Activated T-cell treated with anti-CD3 and anti-CD28 coated beads, Interleukin-2, amount 50 U/mL, for 72 hours (primary cell): ENCODE measurements at places on chromosomes 6 and 20. TPM values are rescaled to one million over a fixed set of nuclear protein-coding genes. Genes with fewer than 3 reads are reported as not detected.
A peak's percentile ranks its signal among the peaks of the same experiment; 100 is the strongest.

GPR63 gene
- 1.8 TPM for total RNA-seq

SFT2D1 gene
- total RNA-seq = 39.4 TPM

TMEM200A gene
- total RNA-seq = 0.67 TPM

PXDC1 gene
- 0.94 TPM for total RNA-seq

FAM210B gene
- total RNA-seq = 4.6 TPM

DNA sequence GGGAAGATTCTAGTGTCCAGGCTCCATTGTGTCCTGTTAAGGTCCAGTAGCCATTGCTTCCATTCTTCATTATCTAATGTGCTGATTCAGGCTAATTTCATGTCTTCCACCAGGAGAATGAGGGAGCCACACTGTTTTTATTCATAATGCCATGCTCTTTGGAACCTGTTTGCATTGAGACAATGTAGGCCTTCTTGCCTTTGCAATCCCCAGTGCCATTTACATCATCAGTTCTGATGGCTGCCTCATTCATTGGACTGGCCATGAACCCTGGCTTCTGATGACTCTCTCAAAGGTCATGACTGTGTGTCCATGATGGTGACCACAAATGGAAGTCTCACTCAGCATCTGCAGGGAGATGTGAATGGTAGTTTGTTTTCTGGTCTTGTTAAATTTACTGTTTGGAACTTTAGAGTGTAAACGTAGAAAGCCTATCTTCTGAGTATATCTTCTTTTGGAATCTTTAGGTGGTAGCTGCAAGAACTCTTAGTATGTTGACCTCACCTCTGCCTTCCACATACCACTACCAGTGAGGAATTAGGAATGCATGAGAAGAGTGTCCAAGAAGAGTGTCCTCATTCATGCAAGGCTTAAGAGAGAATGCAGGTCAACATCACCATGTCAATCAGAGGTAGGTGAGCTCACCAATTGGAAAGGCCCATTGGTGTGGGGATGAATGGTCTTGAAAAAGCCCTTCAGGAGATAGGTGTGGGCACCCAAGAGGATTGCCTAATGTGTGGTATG lies 42.9 kb upstream of the ZFP64 start:
- no peak for DNase-seq

DNA sequence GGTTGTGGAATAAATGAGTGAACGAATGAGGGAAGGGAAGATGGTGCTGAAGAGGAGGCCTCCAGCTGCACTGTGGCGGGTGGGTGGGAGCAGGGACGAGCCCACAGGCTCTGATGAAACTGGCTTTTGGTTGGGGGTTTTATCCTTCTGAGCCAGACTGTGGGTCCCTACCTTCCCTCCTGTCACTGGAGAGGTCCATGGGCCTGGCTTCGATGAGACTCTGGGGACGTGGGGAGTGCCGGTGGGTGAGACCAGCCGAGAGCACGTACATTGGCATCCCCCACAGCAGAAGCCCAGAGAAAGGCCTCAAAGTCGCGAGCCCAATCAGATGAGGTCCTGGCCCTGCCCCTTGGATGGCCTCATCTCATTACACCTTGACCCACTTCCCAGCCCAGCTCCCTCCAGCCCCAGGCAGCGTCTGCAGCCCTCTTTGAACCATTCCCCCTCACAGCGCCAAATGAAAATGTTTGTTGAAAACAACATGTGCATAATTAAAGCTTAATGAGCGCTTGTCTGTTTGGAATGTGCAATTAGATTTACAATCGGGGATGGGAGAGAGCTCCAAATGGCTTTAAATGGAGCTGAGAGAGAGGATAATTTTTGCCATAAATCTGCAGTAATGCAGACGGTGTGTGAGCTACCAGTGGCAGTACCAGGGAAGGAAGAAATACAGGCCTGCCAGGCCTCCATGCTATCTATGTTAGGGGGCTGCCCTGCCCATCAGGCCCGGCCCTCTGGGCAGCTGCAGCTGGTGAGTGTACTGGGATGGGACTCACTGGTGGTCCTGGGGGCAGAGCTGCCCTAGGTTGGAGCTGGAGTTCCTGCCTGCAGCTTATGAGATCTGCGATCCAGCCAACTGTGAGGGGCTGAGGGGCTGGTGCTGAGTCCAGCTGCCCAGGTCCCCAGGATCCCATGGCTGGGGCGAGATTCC lies 47.2 kb downstream of the TOX2 start:
- DNase-seq = no peak

GRCh38 chr6:149387779-149388512 lies 12.1 kb upstream of the SUMO4 start:
- no peak for DNase-seq

GRCh38 chr20:24002896-24003295 lies 14.3 kb upstream of the GGTLC1 start:
- DNase-seq = no peak

DNA sequence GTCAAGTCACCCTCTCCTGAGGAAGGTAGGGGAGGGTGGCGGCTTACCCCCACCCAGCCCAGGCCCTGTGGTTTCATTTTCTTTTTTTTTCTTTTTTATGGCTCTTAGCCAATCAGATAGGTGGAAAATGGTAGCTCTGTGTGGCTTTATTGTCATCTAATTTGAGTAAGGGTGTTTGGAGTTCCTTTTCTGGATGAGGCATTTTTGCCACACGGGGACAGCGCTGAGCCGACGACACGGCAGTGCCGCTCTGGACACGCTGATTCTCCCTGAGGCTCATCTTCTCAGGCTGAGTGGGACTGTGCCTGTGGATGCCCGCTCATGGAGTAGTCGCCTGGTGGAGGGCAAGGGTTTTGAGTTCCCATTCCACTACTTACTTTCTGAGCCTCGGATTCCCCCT lies 37.6 kb upstream of the ANGPT4 start:
- no peak for DNase-seq

DNA sequence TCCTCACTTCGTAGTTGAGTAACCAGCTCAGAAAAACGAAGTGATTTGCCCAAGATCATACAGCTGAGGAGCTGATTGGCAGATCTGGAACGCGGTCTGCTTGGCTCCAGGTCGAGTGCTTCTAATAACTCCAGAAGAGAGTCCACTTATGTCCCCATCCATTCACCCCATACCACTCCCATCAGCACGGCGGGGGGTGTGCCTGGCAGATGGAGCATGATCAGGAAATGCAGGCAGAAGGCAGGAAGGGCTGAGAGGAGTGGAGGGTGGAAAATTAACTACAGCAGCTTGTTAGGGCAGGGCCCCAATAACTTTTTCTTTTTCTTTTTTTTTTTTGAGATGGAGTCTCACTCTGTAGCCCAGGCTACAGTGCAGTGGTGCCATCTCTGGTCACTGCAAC lies 15.0 kb downstream of the FITM2 start:
- no peak for DNase-seq

- no peak for DNase-seq
Observed at GRCh38 chr20:52411611-52412010, 220.0 kb upstream of the ZFP64 start.

DNA sequence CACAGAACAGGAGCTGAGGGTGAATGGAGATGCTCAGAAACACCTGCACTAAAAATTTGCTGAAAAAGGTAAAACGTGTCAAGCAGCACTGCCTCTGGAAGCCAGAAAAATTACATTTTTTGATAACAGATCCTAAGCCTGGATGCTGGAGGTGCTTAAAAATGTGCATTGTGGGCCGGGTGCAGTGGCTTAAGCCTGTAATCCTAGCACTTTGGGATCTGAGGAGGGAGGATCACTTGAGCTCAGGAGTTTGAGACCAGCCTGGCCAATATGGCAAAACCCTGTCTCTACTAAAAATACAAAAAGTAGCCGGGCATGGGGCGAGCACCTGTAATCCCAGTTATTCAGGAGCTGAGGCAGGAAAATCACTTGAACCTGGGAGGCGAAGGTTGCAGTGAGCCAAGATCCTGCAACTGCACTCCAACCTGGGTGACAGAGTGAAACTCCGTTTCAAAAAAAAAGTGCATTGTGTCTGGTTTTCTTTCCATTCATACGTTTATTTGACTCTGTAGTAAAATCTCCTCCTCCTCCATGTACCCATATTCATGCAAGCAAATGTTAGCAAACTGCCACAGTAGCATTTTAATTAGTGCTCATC lies 587 bp upstream of the BTN3A1 start:
- no peak for DNase-seq

DNA sequence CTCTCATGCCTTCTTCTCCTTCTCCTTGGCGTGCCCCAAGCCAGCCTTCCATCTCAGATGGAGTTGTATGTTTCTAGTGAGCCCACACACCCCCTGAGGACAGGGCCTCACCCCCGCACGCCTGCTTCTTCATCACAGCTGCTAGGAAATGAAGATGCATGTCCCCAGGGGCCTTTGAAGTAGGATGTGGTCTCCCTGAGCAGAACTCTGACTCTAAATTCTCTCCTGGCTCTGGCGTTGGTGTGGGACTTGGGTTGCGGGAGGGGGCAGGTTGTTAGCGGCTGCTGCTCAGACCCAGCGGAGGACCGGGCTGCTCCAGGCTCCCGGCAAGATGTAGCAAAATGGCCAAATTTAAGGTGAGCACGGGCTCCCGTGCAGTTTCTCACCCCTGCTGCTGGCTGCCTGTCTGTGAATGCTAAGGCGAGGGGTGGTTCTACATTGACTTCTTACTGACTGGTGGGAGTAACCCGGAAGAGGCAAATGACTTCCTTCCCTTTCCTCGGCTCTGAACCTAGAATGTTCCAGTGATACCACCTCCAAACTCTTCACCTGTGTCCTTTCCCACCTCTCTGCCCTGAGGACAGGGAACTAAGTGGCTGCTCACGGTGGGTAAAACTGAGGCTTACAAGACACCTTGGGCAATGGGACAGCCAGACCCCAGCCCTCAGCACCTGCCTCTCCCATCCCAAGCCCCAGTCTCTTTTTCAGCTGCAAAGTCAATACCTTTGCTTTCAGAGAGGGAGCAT lies 8.8 kb downstream of the SYNJ2 start:
- DNase-seq = peak; percentile 65
